Activated CD8-positive, alpha-beta memory T cell treated with anti-CD3 and anti-CD28 coated beads, Interleukin-2, amount 50 U/mL, for 48 hours (primary cell): ENCODE measurements at places on chromosomes 4 and X.

GRCh38 chr4:4559596-4559995 lies 17.7 kb upstream of the STX18 start:
- DNase-seq: no peak

GRCh38 chrX:96771486-96771885 lies 86.8 kb downstream of the DIAPH2 start:
- DNase-seq: no peak

DNA sequence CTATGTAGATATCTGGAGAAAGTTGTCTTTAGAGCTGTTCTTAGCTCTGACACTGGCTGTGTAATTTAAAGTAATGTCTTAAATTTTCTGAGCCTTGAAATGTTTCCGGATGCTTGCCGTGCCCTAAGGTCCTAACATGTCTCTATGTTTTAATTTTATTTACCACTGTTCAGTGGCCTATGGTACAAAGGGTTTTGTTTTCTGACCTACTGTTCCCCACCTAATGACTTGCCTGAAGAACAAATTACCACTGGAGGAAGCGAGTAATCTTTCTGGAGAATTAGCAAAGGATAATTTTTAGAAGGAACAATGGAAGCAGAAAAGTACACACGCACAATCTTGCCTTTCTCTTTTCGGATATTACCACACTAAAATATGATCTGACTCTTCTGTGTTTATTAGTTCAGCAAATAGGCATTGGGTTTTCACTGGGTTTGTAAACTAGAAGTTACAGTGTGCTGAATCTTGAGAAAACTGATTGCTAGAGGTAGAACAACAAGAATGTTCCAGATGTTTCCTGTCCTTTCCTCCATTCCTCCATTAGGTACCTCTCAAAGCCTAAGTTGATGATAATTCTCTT lies 435.9 kb downstream of the PACRGL start:
- DNase-seq: no peak

DNA sequence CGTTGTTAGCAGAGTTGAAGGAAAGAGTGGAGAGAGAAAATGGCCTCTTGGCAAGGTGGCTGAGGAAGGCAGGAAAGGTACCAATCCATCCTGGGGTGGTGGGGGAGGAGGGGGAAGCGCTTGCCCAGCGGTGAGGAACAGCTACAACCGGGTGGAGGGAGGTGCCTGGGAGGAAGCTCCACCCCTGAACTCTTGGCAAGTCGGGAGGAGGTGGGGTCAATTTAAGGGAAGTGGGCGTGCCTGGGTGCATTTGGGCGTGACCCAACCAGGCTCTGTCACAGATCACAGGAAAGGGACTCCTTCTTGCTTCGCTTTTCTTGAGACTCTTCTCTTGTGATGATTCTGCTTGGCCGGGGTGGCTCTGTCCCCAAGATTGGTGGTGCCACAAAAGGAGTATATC lies 41.7 kb downstream of the BCORL1 start:
- peak; percentile 68 for DNase-seq
